ENCODE measurements at places on chromosomes 2 and 18.
A peak's percentile ranks its signal among the peaks of the same experiment; 100 is the strongest.

GRCh38 chr2:230184727-230185578 lies 34.8 kb downstream of the SP110 start:
- no peaks in the 10 kb centered on the region for H3K27me3 ChIP-seq
- DNase-seq: no peak
- H3K4me3 ChIP-seq: no peak overlapping the region
- H3K27ac ChIP-seq: no peak overlapping the region

DNA sequence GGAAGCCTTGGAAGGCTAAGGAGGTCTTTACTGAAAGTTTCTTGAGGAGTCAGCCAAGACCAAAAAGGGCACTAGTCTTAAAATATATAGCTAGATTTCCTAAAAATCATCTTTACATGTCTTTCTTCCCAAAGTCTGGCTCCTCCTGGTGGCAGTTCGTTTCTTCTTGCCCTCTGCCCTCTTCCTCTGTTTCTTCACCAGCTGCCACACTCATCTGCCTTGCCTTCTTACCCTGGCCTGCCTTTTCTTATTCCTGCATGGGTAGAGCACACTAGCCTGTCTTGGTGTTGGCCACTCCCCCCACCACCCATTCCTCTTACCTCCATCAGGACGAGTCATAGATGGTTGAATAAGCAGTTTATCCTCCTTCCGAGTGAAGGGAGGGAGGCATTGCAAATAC lies 129.8 kb downstream of the RAPGEF4 start:
- no peak for DNase-seq
- no peak overlapping the region for H3K4me3 ChIP-seq
- no peak overlapping the region for H3K27ac ChIP-seq
- peaks cover 4% of the 10 kb centered on the region for H3K27me3 ChIP-seq

DNA sequence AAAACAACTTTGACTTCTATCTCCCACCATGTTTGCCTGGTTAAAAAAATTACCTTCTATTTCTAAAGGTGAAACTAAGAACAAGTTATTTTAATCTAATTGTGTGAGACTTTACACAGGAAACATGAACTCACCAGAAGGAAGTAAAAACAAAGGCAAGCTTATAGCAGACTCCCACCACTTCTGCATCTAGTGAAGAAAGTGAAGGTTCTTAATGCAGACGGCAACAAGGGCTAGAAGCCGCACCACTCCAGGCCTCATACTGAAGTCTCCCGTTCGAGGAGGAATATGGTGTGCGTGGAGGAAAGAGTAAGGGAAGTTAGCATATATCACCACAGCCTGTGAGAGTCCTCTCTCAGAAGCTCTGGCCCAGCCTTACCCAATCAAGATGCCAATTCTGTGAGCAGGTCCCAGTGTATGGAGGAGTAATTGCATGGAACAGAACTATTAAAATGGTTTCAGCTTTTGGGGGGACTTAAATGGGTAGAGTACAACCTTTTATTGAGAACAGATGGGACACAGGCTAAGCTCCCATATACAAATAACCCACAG lies 958.7 kb downstream of the BCL11A start:
- no peaks in the 10 kb centered on the region for H3K36me3 ChIP-seq
- H3K4me1 ChIP-seq: no peaks in the 10 kb centered on the region
- H3K27ac ChIP-seq: no peak overlapping the region
- no peaks in the 10 kb centered on the region for H3K27me3 ChIP-seq
- no peak for DNase-seq

- no peaks in the 10 kb centered on the region for H3K36me3 ChIP-seq
- DNase-seq: no peak
- H3K27ac ChIP-seq: no peak overlapping the region
- H3K4me3 ChIP-seq: peak overlapping the region; percentile 60
- peaks cover 13% of the 10 kb centered on the region for H3K4me1 ChIP-seq
These were observed 839 bp upstream of the GPR148 start for GRCh38 chr2:130728007-130728454.

GRCh38 chr2:52852006-52852405 lies 915.6 kb upstream of the CHAC2 start:
- no peaks in the 10 kb centered on the region for H3K36me3 ChIP-seq
- no peak for DNase-seq
- H3K27ac ChIP-seq: no peak overlapping the region
- H3K4me3 ChIP-seq: no peak overlapping the region
- H3K4me1 ChIP-seq: no peaks in the 10 kb centered on the region

GRCh38 chr2:99852956-99853355 lies 289.4 kb downstream of the AFF3 start:
- no peak for DNase-seq
- H3K36me3 ChIP-seq: no peaks in the 10 kb centered on the region
- H3K27me3 ChIP-seq: no peaks in the 10 kb centered on the region
- H3K27ac ChIP-seq: no peak overlapping the region
- no peaks in the 10 kb centered on the region for H3K4me1 ChIP-seq

GRCh38 chr18:14939141-14939540 lies 191.2 kb downstream of the ANKRD30B start:
- no peaks in the 10 kb centered on the region for H3K27me3 ChIP-seq
- H3K4me3 ChIP-seq: no peak overlapping the region
- no peak for DNase-seq
- H3K27ac ChIP-seq: no peak overlapping the region
- H3K4me1 ChIP-seq: no peaks in the 10 kb centered on the region

- no peak overlapping the region for H3K27ac ChIP-seq
- H3K27me3 ChIP-seq: no peaks in the 10 kb centered on the region
- H3K36me3 ChIP-seq: no peaks in the 10 kb centered on the region
These were observed 13.4 kb downstream of the CAPN14 start for GRCh38 chr2:31203916-31204315.

- peaks cover 94% of the 10 kb centered on the region for H3K27me3 ChIP-seq
- no peak overlapping the region for H3K4me3 ChIP-seq
- H3K27ac ChIP-seq: no peak overlapping the region
These were observed 8.9 kb upstream of the SKOR2 start for GRCh38 chr18:47260120-47260923.

DNA sequence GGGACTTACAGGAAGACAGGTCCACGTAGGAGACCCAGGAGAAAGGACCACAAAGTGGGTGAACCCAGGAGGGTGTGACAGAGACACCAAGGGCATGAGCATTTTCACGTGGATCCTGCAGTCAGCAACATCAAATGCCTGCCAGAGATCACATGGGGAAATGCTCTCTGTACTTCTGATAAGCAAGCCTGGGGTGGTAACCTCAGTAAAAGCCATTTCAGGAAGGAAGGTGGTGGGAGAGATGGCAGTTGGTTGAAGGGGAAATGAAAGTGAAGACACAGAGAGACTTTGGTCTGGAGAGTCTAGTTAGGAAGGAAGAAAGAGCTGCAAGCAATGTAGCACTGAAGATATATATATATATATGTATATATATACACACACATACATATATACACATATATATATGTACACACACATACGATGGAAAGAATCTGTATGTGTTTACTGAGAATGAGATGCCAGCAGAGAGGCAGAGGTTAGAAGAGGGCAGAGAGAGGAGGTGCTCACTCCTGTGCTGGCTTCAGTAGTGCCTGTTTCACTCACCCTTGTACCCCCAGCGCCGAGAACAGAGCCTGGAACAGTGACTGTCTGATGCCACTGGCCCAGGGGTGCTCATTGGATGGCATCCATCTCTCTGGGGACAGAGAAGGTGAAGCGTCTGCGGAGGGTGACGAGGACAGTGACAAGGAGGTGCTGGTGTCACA lies 314.9 kb downstream of the AFF3 start:
- H3K4me3 ChIP-seq: no peak overlapping the region
- H3K4me1 ChIP-seq: no peaks in the 10 kb centered on the region
- H3K27me3 ChIP-seq: no peaks in the 10 kb centered on the region
- no peak for DNase-seq

DNA sequence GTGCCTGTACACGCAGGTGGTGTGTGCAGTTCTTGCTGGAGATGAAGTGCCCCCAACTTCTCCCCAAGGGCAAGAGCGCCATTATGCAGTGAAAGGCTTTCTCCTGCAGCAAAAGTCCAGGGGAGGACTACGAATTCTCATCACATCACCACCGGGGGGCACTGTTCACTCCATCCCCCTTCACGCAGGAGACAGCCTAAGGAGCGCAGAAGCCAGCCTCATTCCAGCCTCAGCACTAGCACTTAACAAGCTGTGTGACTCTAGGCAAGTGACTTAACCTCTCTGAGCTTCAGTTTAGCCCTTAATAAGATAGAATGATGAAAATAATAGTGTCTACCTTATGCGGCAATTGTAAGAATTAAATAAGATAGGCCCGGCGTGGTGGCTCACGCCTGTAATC lies 32.3 kb downstream of the DNMT3A start:
- H3K27ac ChIP-seq: no peak overlapping the region
- no peak overlapping the region for H3K4me3 ChIP-seq
- H3K36me3 ChIP-seq: peaks cover 13% of the 10 kb centered on the region
- peaks cover 39% of the 10 kb centered on the region for H3K4me1 ChIP-seq
- no peaks in the 10 kb centered on the region for H3K27me3 ChIP-seq
- DNase-seq: no peak

DNA sequence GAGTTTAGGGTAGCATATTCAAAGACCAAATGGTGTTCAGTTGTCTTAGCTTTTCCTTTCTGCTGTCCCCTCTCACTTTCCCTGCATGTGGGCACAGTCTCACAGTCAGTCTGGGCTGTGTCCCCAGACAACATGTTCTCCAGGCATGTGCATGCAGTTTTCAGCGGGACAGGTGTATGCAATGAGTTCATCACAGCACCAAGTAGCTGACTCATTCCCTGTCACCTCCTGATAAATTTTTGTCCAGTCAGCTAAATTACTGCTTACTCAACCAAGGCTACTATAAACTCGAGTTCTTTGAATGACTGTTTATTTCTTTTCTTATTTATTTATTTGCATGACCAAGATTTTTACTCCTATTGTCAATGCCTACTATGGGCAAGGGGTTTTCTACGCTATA lies 148.8 kb upstream of the CDH19 start:
- H3K36me3 ChIP-seq: no peaks in the 10 kb centered on the region
- H3K27ac ChIP-seq: no peak overlapping the region
- no peak for DNase-seq
- H3K4me3 ChIP-seq: no peak overlapping the region

GRCh38 chr18:22347606-22348511 lies 69.9 kb downstream of the CTAGE1 start:
- peak; percentile 67 for DNase-seq
- no peaks in the 10 kb centered on the region for H3K36me3 ChIP-seq
- peak overlapping the region; percentile 86 for H3K27ac ChIP-seq
- peak overlapping the region; percentile 56 for H3K4me3 ChIP-seq
- peaks cover 35% of the 10 kb centered on the region for H3K4me1 ChIP-seq
- H3K27me3 ChIP-seq: peaks cover 5% of the 10 kb centered on the region

DNA sequence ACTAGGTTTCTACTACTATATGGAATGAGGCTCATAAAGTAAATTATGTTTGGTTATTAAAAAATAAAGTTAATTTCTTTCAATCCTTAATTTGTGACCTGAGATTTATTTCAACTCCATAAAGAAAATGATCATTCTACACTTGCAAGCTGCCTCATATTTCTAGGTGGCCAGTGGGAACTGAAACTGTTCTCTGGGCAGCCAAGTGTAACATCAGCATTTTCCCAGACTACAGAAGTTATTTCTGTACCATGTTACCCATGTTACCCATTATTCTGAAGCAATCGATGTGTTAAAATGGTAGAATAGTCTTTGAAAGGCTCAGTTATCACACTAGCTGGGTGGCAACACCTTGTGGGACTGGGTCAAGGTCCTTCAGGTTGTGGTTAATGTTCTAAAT lies 139.3 kb upstream of the FBXO11 start:
- H3K4me1 ChIP-seq: no peaks in the 10 kb centered on the region
- no peak overlapping the region for H3K27ac ChIP-seq
- peaks cover 6% of the 10 kb centered on the region for H3K27me3 ChIP-seq

DNA sequence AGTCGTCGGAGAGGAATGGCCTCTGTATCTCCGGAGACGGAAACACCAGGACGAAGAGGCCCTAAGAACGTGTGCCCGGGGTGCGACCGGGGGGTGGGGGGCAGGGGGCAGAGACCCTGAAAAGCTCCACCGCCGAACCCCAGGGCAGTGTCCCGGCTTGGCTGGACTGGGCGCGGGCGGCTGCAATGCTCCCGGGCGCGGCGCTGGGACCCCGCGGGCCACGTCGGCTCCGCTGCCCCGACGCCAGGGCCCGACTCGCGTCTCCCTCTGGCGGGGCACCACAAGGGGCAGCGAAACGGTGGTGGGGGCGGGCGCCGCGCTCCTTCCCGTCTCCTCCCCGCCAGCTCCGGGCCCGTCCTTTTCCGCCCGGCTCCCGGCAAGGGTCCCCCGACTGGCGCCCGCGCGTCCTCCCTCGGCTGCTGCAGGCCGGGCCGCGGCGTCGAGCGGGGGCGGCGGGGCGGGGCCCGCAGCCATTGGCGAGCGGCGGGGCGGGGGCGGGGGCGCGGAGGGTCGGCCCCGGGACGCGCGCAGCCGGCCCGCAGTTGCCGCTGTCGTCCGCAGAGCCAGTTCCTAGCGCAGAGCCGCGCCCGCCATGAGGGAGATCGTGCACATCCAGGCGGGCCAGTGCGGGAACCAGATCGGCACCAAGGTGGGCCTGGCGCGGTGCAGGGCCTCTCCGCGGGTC lies at the start of gene TUBB6:
Gene TUBB6, plus strand, starts transcription at position 541 of the 685 bp plus-strand sequence. Its CDS starts 52 bp downstream, at position 593.
- no peaks in the 10 kb centered on the region for H3K27me3 ChIP-seq
- peak within 1 kb of the TSS; percentile 76 for H3K4me3 ChIP-seq
- peak; percentile 88 for DNase-seq
- peaks cover 19% of the 10 kb centered on the region for H3K36me3 ChIP-seq

GRCh38 chr18:80191264-80191663 lies 56.0 kb downstream of the PARD6G start:
- no peaks in the 10 kb centered on the region for H3K27me3 ChIP-seq
- no peak overlapping the region for H3K4me3 ChIP-seq
- H3K36me3 ChIP-seq: no peaks in the 10 kb centered on the region
- no peak for DNase-seq
- H3K27ac ChIP-seq: no peak overlapping the region

GRCh38 chr2:240797914-240798313 lies 22.1 kb downstream of the KIF1A start:
- no peak for DNase-seq
- no peaks in the 10 kb centered on the region for H3K36me3 ChIP-seq
- H3K4me3 ChIP-seq: no peak overlapping the region
- no peaks in the 10 kb centered on the region for H3K4me1 ChIP-seq

DNA sequence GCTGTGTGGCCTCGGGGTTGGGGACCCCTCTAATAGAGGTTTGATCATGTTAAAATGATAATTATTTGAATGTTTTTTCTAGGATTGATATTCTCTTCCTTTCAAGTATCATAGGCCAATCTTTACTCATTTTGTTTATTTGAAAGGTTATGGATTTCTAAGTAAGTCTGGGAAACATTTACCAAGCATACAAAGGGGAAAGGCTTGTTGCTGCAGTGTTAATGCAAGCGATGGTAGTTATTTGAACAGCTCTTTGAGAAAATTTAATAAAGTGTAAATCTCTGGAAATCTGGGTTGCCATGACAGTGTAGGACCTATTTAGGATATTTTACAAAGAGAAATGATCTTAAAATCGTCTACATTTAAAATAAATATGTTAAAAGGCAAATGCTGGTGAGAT lies 56.1 kb downstream of the SPTBN1 start:
- H3K27ac ChIP-seq: no peak overlapping the region
- peaks cover 42% of the 10 kb centered on the region for H3K4me1 ChIP-seq
- H3K36me3 ChIP-seq: no peaks in the 10 kb centered on the region
- H3K27me3 ChIP-seq: no peaks in the 10 kb centered on the region
- H3K4me3 ChIP-seq: no peak overlapping the region

All from upper lobe of right lung (tissue), 1 donor.